ENCODE measurements at places on chromosomes 1 and 21. TPM values are rescaled to one million over a fixed set of nuclear protein-coding genes. Genes with fewer than 3 reads are reported as not detected.

DNA sequence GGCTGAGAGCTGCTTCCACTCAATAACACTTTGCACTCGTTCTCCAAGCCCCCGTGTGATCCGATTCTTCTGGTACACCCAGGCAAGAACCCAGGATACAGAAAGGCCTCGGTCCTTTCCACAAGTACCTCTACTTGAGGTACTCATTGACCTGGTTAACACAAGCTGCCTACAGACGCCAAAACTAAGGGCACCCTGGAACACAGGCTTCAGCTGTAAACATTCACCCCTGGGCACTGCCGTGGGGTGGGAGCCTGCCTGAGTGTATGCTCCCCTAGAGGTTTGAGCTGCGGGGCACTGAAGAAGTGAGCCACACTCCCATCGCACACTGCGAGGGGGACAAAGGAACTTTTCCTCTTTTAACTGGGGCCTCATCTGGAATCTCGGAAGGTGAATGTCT, 30.5 kb downstream of the LRRC3 start:
- no peak for DNase-seq

- no peak for DNase-seq
Observed at GRCh38 chr1:20198918-20199317, 12.6 kb upstream of the PLA2G2C start.

Gene UBL4B
- not detected for total RNA-seq

Gene MROH7
- not detected for total RNA-seq

GRCh38 chr1:207822602-207823451, 71.0 kb downstream of the CD46 start:
- DNase-seq = peak; percentile 76

All from MCF 10A (cell line).